ENCODE measurements at places on chromosomes 12 and 14.

DNA sequence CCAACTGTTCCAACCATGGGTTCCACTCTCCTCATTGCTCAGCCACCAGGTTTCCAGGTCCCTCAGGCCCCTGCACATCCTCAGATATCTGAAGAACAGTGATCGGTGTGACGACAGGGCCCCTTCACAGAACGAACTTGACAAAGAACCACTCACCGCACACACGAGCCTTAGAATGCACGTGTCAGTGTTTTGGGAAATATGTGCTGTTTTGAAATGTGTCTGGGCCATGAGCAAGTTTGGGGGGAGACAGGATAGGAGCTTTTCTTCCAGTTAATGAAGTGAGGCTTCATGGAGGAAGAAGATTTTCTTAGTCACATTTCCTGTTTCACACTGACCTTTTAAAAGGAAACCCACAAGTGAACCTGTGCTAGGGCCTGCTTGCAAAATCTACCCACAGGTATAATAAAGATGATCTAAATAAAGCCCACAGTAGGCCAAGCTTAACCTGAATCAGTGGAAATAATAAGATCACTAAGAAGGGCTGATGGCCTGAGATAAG lies 58.6 kb downstream of the ZFP36L1 start:
- no peak for DNase-seq

DNA sequence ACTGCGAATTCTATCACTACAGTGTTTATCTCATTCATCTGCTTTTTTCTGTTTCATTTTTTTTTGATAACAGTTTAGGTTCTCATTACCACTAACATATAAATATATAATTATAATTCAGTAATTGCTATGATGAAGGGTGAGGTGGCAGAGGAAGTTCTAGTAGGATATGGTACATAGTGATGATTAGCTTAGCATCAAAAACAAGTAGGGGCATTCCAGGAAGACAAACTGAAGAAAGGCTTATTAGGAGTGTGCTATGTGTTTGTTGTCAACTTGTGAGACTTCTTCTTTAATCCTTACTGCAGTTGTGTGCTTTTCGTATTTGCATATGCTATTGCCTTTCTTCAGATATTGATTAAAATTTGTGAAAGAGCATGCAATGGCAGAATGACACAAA lies 20.6 kb downstream of the FUT8 start:
- no peak for DNase-seq

GRCh38 chr12:52217223-52217622 lies 15.8 kb upstream of the KRT7 start:
- no peak for DNase-seq

DNA sequence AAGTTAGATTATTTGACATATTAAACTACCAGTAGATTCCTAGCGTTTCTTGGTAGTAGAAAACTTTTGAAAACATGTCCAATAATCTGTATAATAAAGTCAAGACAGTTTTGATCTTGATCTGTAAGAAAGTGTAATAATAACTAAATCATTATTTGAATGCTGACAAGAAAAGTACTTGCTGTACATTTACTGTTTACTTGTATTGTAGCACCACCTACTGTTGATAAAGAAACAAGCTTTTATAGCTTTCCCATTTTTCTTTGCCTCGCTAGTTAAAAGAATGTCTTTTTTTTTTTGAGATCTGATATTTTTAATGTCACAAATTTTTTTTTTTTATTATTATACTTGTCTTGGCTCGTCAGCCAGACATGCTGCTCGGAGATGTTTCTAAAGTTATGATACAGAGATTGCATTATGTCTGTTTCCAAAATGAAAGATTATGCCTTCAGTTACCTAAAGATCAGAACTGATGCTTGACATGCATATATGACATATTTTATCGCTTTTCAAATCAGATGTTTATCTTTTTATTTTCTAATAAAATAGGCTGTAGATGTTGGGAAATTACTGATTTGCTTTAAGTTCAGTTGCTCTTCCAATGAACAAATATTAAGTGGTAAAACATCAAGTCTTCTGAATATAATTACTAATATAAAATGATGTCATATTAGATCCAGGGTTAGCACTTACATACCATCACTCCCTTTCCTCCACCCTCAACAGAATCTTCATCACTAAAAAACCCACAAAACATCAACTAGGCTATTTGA lies 140.5 kb downstream of the AKAP6 start:
- DNase-seq: no peak

DNA sequence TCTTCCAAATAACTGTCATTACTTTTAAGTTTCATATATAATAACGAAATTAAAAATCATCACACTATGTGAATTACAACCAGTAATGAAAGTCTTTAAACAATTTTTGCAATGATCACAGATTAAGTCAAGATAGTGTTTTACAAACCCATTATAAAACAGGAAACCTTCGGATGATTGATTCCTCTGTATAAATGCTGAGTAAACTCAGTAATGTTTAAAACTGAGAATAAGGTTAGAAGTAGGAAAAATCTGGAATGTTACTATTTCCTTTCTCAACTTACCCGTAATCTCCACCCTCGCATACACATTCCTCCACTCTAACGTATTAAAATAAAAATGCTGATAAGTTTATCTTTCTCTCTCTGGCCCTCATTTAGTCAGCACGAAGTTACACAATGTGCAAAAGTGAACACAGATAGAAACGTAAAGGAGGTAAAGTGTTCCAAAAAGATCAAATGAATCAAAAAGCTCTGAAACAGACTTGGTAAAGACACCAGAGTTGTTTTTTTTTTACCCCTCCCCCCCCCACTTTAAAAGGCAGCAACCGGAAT lies 1.6 kb downstream of the ZFC3H1 start:
- no peak for DNase-seq

GRCh38 chr14:92625213-92625612 lies 111.6 kb downstream of the RIN3 start:
- no peak for DNase-seq

DNA sequence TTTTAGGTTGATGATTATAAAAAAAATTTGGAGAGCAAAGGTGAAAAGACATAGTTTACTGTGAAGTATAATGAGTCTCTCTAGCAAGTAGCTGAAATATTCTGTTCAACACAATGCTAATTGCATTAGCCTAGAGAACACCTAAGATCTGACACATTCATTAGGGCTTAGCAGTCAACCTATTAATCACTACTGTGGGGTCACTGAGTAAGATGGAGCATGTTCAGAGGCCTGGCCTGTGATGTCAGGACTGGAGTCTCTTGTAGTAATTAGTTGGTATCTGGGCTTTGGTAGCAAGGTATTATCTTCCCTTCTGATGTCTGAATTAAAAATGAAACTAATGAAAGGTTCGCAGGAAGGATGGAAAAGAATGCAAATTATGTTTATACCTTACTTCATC lies 112.7 kb downstream of the SLC16A7 start:
- DNase-seq: no peak
